ENCODE measurements at places on chromosomes 4 and X.

- DNase-seq: no peak
Observed at GRCh38 chrX:1389181-1389992, 2.5 kb downstream of the SLC25A6 start.

DNA sequence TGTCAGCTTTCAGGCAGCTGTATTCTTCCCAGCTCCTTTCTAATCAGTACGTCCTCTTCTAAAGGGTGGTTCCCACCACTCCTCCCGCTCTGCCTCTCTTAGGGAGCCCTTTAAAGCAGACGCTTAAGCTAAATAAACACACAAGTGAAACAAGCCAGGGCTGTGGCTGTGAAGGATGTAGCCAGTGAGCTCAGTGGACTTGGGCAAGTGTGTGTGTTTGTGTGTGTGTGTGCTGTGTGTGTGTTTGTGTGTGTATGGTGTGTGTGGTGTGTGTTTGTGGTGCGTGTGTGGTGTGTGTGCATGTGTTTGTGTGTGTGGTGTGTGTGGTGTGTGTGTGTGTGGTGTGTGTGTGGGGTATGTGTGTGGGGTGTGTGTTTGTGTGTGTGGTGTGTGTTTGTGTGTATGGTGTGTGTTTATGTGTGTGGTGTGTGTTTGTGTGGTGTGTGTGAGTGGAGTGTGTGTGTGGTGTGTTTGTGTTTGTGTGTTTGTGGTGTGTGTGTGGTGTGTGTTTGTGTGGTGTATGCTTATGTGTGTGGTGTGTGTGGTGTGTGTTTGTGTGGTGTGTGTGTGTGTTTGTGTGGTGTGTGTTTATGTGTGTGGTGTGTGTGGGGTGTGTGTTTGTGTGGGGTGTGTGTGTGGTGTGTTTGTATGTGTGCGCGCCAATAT, 283.3 kb downstream of the PTTG2 start:
- no peak for DNase-seq

GRCh38 chrX:71941776-71942175, 31.1 kb downstream of the NHSL2 start:
- no peak for DNase-seq

- no peak for DNase-seq
Observed at GRCh38 chr4:3441501-3442459, at the start of gene HGFAC. Gene HGFAC (plus strand): TSS chr4:3441968. CDS start chr4:3442002, 34 bp downstream.

DNA sequence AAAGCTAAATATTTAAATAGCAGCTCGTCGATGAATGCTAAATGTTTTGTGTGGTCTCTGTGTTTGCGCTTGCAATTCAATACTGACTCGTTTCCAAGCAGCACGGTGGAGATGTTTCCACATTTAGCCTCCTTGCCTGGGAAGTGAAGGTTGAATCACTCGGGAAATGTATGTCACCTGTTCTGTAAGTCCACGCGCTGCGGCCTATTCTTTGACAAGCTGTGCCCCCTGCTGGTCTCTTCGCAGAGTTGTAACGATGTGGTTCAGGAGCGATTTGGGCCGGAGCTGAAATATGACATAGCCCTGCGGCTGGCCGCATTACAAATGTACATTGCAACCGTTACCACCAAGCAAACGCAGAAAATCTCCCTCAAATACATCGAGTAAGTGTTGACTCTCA, 89.6 kb upstream of the PRPS2 start:
- DNase-seq: no peak

GRCh38 chrX:33336783-33337182, 125.4 kb upstream of the DMD start:
- no peak for DNase-seq

DNA sequence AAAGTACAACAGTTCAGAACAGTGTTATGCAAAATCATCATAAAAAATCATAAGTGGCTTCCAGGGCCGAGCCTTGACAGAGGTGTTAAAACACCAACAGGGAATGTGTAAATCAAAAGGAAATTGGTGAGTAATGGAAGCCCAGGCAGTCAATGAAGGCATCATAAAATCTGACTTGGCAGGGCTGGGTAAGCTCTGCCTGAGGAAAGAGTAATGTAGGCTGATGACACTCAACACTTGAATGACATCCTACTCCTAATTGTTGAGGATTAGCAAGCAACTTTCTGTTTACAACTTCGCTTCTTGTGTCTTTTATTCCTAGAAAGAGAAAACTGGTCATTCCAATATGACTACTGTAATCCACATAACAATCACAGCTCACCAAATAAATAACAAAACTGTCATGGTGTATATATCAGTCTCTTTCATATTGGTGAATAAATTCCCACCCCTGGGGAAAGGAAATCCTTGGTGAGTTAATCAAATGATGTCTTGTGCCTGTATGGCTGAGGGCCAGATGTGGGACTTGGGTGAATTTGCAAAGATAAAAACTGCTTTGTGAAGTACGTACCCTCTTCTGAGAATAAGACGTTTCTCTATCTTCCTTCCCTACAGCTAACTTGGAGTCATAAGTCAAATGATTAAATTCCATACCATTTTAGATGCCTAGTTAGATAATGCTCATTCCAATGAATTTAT, 196.8 kb downstream of the DCHS2 start:
- DNase-seq: no peak

DNA sequence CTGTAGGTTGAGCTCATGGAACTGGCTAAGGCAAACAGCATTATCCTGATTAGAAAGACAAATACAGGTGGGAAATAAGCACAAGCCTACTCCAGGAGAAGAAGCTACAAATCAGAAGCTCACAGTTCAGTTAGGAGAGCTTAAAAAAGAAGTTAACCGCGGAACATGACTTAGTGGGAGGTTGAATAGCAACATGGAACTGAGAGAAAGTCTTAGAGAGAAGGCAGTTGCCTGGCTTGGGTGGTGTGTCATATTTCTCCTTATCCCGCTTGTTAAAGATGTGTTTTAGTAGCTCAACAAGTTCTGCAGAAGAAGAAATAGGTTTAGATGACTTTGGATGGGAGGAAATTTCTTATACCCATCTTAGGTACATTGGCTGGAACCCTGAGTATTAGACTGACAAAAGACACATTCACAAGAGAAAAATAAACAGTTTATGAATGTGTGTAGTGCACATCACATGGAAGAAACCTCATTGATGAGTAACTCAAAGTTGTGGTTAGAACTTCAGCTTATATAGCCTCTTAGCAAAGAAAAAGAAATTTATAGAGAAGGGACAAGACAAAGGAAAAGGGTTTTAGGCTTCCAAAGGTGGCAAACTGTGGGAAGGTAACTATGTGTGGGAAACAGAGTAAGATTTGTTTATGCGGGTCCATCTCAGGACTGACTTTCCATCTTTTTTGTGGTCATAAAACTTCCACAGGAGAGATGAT, 37.4 kb upstream of the RXFP1 start:
- no peak for DNase-seq

GRCh38 chr4:123599920-123600810, 203.6 kb downstream of the SPRY1 start:
- DNase-seq: peak; percentile 28

DNA sequence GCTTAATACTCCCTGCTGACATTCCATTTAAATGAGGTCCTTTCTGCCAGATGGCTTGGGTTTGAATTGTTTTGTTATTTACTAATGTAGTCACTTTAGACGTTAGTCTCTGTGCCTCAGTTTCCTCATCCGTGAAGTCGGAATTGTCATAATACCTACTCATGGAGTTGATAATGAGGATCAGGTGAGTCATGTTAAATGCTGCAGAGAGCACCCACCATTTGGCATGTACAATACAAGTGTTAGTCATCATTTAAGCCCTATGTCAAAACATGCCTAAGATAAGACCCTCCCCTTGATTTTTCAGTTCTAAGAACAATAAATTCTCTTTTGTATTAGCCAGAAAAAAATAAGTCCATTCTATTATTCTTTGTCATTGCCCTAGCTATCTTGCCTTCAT, 534.8 kb upstream of the HTR2C start:
- no peak for DNase-seq

GRCh38 chrX:148441387-148441786, 59.0 kb upstream of the AFF2 start:
- DNase-seq: no peak

GRCh38 chr4:110487873-110488272, 11.9 kb downstream of the ENPEP start:
- no peak for DNase-seq

DNA sequence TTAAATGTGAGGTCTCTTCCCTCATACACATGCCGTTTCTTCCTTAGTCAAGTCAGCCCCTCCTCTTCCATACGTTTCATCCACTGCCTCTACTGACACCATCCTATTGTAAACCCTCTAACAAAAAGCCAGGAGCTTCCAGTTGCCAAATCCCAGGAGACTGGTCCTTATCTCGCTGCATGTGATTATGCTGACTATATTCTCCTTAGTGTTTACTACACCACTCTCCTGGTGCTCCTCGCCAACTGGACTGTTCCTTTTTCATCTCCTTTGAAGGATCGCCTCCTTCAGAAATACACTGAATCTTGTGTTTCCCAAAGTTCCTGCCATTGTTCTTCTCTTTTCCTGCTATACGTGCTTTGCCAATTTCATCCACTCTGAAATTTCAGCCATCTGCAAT, 27.7 kb downstream of the MAML3 start:
- DNase-seq: no peak

DNA sequence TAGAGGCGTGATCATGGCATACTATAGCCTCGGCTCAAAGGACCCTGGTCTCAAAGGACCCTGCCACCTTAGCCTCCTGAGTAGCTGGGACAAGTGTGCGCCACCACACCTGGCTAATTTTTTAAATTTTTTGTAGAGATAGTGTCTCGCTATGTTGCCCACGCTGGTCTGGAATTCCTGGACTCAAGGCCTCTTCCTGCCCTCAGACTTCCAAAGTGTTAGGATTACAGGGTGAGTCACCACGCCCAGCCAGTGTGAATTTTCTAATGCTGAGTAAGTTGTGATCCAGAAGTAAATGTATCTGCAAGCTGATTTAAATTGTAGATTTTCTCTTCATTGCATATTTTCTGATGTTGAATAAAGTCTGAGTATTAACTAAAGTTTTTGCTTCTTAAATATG, 2.6 kb upstream of the ZNF674 start:
- no peak for DNase-seq

DNA sequence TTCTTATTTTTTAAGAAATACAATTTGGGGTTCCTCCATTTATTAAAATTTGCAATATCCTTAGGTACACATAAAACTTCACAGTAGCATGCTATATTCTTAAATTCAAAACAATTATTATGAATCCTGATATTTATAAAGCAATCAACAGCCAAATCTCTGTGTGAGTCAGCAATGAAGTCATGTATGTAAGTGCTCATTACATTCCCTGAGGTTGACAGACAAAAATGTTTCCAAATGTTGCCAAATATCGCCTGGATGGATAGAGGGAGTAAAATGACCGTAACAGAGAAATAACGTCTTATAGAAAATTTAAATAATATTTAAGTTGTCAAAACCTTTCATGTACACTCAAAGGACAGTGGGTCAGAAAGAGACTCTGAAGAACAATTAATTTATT, 220.0 kb downstream of the PCDH18 start:
- DNase-seq: no peak

GRCh38 chrX:40922307-40922706, 162.9 kb upstream of the USP9X start:
- DNase-seq: no peak

- DNase-seq: no peak
Observed at GRCh38 chr4:185108185-185108584, 34.9 kb upstream of the SLC25A4 start.

DNA sequence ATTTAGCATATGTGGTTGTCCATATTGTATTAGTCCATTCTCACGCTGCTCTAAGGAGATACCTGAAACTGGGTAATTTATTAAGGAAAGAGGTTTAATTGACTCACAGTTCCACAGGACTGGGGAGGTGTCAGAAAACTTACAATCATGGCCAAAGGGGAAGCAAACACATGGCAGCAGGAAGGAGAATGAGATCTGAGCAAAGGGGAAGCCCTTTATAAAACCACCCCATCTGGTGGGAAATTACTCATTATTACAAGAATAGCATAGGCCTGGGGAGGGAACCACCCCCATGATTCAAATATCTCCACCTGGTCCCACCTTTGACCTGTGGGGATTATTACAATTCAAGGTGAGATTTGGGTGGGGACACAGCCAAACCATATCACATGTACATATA, 122.6 kb upstream of the ANK2 start:
- DNase-seq: no peak

DNA sequence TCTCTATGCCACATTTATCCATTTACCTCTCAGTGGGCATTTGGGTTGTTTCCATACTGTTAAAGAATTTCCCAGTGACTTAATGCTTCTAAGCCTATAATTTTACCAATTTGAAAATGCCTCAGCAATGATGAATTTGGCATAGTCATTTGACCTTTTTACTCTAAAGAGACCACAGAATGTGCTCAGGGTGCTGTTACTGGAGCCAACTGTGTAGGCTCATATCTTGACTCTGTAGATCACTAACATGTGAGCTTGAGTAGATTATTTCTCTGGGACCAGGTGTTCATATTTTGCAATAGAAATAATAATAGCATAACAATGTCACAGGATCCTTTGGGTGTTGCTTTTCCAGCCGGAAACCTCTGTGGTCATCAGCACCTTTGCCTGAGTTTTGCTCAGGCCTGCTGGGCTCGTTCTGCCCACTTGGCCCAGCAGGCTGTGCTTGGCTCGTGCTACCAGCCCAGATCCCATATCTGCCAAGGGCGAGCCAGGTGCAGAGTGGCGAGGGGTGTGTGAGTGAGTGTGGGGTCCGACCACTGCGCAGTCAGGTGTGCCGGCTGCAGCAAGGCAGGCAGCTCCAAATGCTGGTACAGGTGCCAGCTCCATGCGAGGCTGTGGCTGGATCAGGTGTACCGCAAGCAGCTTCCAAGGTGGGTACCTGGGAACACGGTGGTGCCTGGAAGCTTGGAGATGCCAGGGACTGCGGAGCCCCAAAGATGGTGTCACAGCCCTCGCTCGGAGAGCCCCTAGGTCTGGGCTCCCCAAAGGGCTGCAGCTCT, 70.6 kb upstream of the ANK2 start:
- DNase-seq: no peak

DNA sequence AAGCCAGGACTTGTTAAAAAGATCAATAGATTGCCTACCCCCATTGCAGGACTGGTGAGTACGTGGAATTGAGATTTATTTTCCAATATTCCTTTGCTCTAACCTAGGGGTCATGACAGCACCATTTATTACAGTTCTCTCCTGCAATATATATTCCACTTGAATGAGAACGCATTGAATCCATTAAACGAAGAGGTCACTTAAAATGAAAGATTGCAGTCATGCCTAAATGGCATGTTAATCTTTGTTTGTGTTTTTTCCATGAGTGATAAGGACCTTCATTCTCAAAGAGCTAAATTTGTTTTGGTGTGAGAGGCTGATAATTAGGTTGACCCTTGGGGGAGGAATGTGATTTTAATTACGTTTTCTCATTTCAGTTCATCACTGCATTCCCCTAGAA, 13.5 kb upstream of the LIMCH1 start:
- no peak for DNase-seq

GRCh38 chr4:161762796-161763195, 401.0 kb downstream of the FSTL5 start:
- DNase-seq: no peak

DNA sequence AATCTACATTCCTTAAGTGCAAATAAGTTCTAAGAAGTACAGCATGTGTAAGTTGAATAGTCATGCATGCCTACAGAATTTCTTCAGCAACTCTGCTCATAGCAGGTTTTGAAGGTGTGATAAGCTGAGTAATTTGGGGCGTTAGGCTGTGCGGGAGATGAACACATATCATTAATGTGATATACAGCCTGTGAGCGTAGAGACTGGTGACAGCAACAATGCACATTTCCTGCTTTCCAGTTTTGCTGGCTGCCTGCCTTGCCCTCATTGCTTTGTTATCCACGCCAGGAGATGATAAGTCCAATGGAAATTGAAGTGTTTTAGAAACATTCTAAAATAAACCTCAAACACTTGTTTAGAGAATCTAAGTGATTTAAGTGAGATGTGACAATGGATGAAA, 1709.4 kb downstream of the ARAP2 start:
- DNase-seq: no peak
